T-helper 17 cell (primary cell): ENCODE measurements at places on chromosomes 1 and 21.

- DNase-seq: no peak
Measured at GRCh38 chr1:48673332-48674105, 103.2 kb downstream of the BEND5 start.

GRCh38 chr1:39926820-39927219, 25.1 kb upstream of the MYCL start:
- DNase-seq: no peak

GRCh38 chr1:148290881-148291280, 138.8 kb upstream of the NBPF11 start:
- DNase-seq: no peak

- DNase-seq: no peak
Measured at GRCh38 chr1:221961532-221962292, 219.8 kb upstream of the DUSP10 start.

DNA sequence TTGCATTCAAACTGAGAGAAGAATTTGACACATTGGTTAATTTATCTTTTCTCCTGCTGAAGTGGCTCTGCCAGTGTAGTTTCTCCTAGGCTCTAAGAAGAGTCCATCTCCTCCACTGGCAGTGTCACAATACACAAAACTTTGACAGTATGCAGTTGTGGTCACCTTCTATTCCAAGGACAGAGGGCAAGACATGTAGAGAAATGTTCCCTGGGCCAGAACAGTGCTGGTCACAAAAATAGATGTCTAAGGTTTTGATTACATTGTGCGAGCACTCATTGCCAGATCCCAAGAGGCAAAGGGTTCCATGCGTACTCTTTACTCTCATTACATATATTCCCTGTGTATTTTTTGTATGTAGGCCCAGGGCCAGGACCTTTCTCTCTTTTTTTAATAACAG, 148.1 kb upstream of the UBE2U start:
- no peak for DNase-seq

- DNase-seq: peak; percentile 41
Measured at GRCh38 chr1:40948741-40949443, 30.6 kb upstream of the CTPS1 start.
